Right hindlimb (tissue), 1 donor: ENCODE measurements at places on chromosomes 2 and 18.

DNA sequence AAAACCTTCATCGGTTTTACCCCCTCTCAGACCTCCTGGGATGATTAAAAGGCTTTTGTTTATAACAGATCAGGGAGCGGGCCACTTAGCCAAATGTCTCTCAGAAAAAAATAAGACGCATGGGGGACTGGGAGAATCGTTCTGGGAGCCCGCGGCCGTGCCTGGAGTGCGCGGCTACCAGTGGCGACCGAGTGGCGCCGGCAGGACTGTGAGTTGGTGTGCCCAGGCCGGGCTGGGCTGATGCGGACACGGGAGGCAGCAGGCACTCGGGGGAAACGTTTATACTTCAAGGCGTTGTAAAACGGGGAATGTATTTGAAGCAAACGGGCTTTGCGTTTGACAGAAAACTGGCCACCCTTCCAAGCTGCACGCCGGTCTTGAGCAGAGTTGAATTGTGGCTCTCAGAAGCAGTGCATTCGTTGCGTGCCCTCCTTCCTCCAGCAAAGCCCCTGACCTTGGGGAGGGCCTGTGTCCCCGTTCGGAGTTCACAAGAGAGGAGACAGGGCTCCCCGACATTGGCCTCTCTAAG, 4.7 kb upstream of the HOXD10 start:
- DNase-seq = no peak

DNA sequence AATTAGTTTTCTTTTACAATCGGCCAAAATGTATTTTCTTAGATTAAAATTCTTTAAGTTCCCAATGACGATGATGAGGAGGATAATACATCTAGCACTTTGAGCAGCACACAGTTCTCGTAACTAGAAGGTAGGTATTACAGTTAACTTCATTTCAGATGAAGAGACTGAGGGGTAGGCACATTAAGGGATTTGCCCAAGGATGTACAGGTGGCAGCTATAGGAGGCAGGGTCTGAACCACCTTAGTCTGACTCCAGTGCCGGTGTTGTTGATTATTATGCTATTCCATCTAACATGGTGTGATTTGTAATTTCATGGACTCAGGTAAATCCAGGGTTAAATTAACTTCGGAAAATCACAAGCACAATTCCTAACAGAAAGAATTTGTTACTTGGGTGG, 1.1 kb downstream of the CD28 start:
- DNase-seq = no peak

DNA sequence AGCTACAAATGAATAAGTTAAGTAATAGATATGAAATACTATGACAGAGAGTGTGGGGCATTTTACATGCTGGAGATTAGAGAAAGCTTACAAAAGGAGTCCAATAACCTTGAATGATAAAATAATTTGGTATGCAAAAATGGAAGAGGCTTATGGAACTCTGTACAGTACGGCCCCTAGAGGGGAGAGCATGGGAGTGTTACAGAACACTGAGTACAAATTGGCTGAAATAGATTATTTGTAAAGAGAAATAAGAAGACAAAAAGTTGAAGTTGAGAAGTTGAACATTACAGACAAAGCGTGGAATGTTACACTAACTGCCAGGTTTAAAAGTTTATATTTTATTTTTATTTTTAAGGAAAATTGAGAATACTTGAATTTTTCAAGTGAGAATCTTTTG, 192.1 kb upstream of the DOK6 start:
- no peak for DNase-seq

GRCh38 chr2:232998666-232998985, 14.4 kb downstream of the NGEF start:
- no peak for DNase-seq

DNA sequence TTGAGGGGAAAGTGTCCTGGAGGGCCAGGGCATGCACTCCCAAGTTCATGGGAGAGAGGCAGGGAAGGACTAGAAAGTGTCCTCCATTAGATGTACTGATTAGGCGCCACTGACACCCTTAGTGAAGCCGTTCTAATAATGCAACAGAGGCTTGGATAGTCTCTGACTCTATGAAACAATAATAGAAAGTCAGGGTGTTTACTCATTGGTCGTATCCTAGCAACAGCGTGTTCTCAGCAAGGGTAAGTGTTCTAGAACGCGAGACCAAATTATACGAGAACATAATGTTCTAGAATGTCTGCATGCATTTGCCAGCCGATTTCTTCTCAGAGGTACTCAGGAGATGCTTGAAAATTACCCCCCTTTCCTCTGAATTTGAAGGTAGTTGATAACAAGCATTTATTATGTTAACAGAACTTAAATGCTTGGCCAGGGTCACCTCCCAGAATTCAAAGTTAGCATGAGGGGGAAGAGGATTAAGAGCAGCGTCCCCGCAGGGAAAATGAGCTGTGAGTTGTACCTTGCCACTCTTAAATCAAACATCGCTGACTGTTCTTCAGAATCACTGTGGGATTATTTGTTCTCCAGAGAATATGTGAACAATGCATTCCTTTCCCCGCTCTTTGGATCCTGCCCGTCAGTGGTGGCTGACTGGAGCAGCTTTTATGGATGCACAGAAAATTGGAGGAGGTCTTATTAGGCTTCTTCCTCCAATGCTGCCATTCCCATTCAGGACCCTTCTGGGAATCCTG, 33.7 kb upstream of the PDIA6 start:
- no peak for DNase-seq

- DNase-seq = peak; percentile 5
These were observed 148.1 kb upstream of the HS6ST1 start for GRCh38 chr2:128466776-128467175.

- no peak for DNase-seq
These were observed 23.4 kb downstream of the CENPA start for GRCh38 chr2:26809211-26809610.

GRCh38 chr2:111017034-111017622, 103.6 kb upstream of the BCL2L11 start:
- no peak for DNase-seq

GRCh38 chr2:3805201-3805939, 102.0 kb downstream of the DCDC2C start:
- DNase-seq = no peak

- no peak for DNase-seq
These were observed 9.1 kb upstream of the DAW1 start for GRCh38 chr2:227862227-227862740.

DNA sequence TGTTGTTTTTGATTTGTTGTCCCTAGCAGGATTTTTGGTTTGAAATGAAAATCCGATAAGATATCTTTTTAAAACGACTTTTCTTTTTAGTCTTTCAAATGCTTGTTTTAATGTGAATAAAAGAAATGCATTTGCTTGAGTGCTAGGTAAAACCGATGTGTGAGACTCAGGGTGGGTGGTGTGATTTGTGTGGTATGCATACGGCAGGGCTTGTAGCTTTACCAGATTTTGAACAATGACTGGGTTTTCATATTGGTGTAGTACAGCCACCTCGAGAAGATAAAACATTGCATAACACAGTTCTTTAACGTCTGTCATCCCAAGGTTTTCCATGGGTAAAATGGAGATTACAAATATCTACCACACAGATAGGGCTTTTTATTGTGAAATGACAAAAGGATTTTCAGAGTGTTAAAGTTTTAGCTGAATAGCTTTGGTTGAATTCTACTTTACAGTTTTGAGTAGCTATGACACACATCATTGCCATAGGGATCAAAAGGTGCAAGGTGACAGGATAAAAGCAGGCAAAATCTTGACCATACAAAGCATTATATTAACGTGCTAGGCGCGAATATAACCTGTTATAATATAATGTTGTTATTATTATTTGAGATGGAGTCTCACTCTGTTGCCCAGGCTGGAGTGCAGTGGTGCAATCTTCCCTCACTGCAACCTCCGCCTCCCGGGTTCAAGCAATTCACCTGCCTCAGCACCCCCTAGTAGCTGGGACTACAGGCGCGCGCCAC, 824 bp upstream of the ZNF638 start:
- DNase-seq = no peak

- DNase-seq = peak; percentile 88
These were observed 135.2 kb downstream of the ALPK2 start for GRCh38 chr18:58493516-58494253.

- DNase-seq = no peak
These were observed 132.4 kb downstream of the MGAT5 start for GRCh38 chr2:134386310-134386709.

DNA sequence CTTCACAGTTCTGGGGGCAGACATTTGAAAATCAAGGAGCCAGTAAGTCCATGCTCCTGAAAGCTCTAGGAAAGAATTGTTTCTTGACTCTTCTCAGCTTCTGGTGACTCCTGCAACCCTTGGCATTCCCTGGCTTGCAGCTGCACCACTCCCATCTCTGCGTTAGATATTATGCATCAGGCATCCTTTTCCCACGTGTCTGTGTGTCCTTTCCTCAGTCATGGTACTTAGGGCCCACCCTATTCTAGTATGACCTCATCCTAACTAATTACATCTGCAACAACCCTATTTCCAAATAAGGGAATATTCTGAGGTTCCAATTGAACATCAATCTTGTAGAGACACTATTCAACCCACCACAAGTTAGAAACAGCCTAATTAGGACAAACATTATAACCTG, 931.7 kb upstream of the CHAC2 start:
- no peak for DNase-seq

DNA sequence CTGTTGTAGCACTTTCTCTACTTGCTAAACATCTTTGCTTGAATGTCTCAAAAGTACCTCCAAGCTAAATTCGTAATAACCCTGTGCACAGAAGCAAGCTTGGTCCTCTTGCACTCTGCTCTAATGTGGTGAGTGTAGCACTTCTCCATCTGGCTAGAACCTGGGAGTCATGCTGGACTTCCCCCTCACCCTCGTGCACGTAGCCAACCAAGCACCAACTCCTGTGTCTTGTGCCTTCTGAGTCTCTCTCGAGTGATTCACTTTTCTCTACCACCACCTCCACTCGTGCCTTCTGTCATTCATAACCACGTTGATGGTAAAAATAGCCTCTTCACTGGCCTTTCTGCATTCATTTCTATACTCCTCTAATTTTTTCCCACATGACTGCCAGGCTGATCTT, 91.9 kb upstream of the KCNE4 start:
- no peak for DNase-seq

GRCh38 chr18:12744103-12744502, 41.3 kb downstream of the PSMG2 start:
- no peak for DNase-seq
